ENCODE measurements at places on chromosomes 3 and 15. TPM values are rescaled to one million over a fixed set of nuclear protein-coding genes. Genes with fewer than 3 reads are reported as not detected.

Gene TLR9
- 0.07 TPM for polyA plus RNA-seq

Gene CTXN2
- polyA plus RNA-seq = not detected

Gene PRTG
- polyA plus RNA-seq = 1.1 TPM

Gene CASR
- not detected for polyA plus RNA-seq

Gene ACAP2
- 28.7 TPM for polyA plus RNA-seq

Gene TMC3
- polyA plus RNA-seq = not detected

Gene CTXND1
- polyA plus RNA-seq = not detected

Gene MUC13
- polyA plus RNA-seq = not detected

Gene COX17
- 48.1 TPM for polyA plus RNA-seq

Gene ANKUB1
- not detected for polyA plus RNA-seq

Gene GOLGA8M
- polyA plus RNA-seq = 0.63 TPM

Gene GOLGA8S
- 0.01 TPM for polyA plus RNA-seq

Gene SLC15A2
- 0.11 TPM for polyA plus RNA-seq

DNA sequence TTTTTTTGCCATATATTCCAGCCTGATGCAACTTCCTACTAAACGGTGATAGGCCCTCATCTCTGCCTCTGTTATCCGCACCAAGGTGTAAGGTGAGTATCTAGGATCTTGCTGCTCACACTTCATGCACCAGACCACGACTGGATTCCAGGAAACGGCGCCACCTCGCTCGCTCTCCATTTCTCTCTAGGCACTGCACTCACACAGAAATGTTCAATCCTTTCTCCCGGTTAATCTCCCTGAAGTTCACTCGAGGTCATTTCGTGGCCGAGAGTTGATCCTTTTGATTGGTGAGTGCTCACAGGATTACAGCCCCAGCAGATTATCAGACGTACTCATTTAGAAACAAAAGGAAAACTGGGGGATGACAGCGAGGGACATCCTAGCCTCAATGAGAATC, 28.1 kb downstream of the MCF2L2 start:
- no peak for DNase-seq

- DNase-seq = no peak
These were observed 936 bp downstream of the ZXDC start for GRCh38 chr3:126474498-126475412.

DNA sequence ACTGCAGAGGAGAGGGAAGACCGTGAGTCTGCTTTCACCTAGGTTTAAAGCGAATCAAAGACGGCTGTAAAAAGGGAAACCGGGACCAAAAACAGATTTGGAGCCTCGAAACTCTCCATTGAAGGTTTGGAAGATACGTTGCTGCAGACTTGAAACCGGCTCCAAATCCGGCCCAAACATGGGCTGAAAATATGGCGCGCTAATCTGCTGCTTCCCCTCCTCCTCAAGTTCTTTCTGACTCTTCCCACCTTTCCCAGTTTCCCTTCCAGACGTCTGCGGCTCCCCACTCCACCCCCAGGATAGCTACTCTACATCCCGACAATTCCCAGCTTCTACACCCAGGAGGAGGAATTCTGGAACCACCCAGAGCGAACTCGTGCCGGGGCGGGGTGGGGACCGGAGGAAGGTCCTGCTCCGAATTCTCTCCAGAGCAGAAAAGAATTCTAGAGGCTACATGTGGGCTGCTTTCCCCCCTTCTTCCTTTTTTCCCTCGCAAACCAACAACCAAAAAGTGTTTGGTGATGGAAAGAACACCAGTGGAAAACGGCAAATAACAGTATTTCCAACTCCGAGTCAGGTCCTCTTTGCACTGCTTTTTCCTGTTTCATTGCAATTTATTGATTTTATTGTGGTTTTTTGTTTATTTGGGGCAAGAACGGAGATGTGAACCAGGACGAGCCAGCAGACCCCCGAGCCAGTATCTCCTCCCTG, 8.5 kb downstream of the EOMES start:
- no peak for DNase-seq

DNA sequence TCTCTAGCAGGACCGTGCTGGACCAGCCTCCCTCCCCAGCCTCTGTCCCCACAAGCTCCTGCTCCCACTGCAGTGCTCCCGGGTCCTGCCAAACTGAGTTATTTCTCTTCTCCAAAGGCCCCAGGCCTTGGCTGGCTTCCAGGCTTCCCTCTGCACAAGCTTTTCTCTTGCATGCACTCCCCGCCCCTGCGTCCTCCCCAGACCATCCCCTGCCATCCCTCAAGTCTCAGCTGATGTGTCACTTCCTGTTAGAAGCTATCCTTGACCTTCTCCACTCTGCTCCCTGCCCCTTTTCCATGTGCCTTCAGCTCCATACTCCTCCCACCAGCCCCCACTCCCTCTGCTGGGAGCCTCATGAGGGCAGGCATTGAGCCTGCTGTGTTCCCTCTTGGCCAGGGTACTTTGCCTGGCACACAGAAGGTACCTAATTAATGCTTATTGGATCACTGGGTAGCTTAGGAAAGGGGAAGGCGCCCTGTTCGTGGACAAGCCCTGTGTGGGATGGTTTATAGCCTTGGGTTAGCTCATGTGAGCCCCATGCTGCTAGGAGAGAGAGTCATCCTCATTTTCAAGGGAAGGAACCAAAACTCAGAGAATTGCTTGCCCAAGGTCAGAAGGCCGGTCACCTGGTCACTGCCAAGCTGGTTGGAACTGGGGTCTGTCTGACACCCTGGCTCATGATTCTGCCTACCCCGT, 56.4 kb downstream of the FEM1B start:
- no peak for DNase-seq

DNA sequence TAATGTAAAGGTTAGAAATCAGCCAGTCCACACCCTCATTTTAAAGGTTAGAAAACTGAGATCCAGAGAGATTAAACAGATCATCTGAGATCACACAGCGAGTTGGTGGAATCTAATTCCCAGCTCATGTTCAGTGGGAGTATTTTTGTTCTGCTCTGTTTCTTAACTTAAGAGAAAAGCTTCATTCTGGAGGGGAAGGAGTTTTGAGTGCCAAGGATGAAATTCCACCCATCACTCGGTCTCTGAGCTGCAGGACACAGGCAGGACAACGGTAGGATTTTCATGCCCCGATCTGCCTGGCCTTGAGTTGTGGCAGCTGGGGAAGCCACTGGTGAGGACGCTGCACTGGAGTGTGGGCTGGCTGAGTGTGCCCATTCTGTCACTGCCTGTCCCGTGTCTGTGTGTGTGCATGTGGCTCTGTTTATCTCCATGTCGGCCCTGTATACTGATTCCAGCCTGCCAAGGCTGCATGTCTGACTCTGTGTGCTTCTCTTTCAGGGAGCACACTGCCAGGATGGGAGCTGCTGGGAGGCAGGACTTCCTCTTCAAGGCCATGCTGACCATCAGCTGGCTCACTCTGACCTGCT, 94.3 kb downstream of the CEMIP start:
- no peak for DNase-seq

GRCh38 chr3:4835616-4836043, 143.6 kb upstream of the BHLHE40 start:
- no peak for DNase-seq

DNA sequence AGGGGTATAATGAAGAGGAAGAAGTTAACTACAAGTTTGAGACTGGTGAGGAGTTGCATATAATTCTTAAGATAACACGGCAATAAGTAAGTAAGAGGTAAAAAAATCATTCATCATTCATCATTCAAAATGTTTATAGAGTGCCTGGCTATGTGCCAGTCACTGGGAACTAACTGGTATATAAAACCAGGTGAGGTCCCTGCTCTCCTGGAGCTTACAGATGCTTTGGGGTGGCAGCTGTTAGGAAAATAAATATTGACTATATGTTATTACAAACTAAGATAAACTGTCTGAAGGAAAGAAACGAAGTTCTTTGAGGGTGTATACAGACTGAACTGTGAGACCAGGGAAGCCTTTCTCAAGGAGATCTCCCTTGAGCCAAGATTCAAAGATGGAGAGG, 2.9 kb downstream of the CASR start:
- no peak for DNase-seq

DNA sequence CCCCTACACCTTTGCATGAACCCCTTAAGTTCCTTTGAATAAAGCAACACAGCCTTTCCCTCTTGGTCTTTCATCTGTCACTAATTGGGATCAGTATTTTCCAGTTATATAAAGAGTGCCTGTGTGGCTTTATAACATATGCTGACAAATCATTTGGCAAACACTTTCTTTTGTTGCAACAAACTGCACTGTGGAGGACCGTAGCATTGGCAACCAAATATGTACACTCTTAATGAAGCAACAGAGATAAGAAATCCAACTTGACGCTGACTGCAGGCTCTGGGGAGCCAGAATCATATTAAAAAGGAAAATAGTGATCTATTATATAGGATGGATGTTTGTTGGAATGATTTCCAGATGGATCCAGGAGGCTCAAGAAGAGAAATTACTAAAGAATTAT, 120.1 kb upstream of the PRICKLE2 start:
- DNase-seq = no peak

DNA sequence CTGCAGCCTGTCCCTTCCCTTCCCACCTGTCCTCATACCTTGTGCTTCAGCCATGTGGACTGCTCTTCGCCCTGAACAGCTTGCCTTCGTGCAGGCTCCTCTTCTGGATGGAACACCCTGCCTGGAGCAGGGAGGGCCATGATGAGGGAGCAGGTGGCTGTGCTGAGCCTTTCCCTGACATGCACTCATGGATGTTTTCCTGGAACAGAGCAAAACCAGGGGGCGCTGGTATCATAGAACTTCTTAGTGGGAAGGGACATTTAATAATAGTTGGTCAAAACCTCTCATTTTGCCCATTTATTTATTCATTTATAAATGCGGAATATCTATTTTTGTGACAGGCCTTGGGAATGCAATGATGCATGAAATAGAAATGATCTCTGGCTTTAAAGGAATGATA, 149.3 kb downstream of the CACNA1D start:
- no peak for DNase-seq

DNA sequence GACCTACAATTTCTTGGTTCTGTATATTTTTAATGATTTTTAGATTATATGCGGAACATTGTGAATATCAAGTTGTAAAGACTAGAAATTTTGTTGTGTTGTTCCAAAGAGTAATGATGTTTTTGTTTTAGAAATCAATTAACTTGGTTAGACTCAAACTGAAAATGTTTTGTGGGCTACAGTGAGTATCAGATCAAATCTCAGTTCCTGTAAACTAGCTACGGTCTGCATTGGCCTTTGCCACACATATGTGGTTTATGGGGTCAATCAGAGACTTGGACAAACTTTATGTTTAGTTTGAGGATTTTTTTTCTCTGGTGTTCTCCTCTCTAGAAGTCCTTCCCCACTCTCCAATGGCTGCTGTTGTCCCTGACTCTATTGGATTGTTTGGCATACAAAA, 308.0 kb upstream of the THRB start:
- DNase-seq = no peak

- DNase-seq = no peak
These were observed 199.3 kb upstream of the CMC1 start for GRCh38 chr3:28042095-28042635.

GRCh38 chr3:196150481-196150880, 60.7 kb downstream of the ZDHHC19 start:
- DNase-seq = no peak

GRCh38 chr3:17942856-17943255, 200.4 kb upstream of the TBC1D5 start:
- DNase-seq = no peak

DNA sequence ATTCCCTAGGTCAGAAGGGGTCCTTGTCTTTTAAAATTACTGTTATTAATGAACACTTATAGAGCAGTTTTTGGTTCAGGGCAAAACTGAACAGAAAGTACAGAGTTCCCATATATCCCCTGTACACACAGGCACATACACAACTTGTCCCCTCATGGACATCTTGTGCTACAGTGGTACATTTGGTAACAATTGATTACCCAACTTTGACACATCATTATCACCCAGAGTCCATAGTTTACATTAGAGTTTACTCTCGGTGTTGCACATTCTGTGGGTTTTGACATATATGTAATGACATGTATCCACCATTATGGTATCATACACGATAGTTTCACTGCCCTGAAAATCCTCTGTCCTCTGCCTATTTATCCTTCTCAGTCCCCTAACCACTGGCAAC, 984 bp upstream of the EDC3 start:
- DNase-seq = no peak

- no peak for DNase-seq
These were observed 57.4 kb upstream of the ICE2 start for GRCh38 chr15:60536314-60536713.

GRCh38 chr3:195800240-195800639, 11.5 kb downstream of the MUC4 start:
- DNase-seq = no peak

DNA sequence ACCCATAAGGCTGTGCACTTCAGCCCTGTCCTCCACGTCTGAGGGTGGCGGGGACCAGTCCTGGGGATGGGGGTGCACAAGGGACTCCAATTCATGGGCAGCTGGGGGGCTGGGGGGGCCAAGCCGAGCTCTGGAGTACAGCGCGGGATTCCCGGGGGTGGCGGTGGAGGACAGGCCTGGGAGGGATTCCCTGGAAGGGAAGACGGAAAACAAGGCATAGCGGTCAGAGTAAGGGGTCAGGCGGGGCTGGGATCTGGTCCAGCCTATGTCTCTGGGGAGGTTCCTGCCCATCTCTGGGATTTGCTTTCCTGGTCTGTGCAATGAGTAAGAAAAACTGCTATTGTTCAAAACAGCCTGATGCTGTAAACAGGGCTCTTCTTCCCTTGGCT, 8.1 kb upstream of the IGDCC3 start:
- DNase-seq = no peak

- no peak for DNase-seq
These were observed 86.4 kb upstream of the SEC13 start for GRCh38 chr3:10407361-10407760.

GRCh38 chr3:173340626-173341025, 56.9 kb upstream of the NLGN1 start:
- no peak for DNase-seq

DNA sequence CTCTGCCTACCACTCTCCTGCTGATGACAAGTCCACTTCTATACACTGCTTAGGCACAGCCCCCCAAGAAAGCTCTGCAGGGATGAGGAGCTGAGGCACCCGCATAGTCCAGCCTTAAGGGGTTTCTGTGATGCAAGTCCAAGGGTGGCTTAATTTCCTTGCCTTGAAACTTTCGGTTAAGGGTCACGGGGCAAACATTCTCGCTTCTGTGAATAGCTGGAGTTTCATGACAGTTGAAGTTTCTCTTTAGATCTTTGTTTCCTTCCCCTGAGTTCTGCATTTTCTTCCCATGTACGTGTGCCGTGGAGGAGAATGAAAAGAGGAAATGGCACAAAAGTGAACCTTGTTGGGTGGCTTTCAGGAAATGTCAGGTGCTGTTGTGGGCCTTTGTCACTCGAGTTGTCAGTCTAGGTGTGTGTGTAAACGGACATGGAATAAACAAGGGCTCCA, 7.0 kb downstream of the GPR160 start:
- no peak for DNase-seq

- DNase-seq = no peak
These were observed 55.2 kb downstream of the PDIA5 start for GRCh38 chr3:123122057-123122456.

DNA sequence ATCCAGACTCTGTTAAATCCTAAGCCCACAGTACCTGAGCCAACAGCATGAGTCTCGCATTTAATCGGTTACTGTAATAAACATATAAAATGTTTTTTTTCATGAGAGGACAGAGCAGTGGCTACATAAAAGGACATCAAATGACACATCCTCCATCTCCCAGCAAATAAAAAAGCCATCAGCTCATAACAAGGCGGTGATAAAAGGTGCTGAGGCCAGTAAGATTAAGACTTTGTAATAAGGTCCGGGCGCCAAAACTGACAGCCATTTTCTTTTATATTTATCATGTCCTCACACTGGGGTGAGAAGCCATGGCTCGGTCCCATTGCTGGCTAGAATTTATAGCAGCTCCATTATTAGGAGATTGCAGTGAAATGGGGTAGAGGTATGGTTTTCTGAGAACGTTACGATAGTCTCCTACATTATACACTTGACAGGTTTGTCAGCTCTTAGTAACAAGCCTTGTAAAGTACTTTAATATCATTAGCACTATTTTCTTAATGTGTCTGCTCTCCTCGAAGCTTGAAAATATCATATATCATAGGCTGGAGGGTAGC, 977.8 kb upstream of the NR2F2 start:
- DNase-seq = no peak

Measured in BJ (cell line).